ENCODE measurements at places on chromosomes 5 and 9.

DNA sequence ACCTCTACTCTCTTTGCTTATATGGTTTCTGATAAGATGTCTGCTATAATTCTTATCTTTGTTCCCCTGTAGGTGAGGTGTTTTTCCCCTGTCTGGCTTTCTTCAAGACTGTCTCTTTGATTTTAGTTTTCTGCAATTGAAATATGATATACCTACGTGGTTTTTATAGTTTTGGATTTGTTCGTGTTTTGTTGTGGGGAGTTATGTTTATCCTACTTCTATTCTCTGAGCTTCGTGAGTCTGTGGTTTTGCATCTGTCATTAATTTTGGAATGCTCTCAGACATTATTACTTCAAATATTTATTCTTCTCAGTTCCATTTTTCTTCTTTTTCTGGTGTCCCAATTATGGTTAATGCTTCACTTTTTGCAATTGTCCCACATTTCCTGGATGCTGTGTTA lies 521.3 kb downstream of the KCTD16 start:
- no peak for DNase-seq

- DNase-seq: no peak
Measured at GRCh38 chr5:77425998-77426659, 66.0 kb downstream of the WDR41 start.

GRCh38 chr9:104386013-104386412 lies 118.0 kb upstream of the OR13F1 start:
- DNase-seq: no peak

DNA sequence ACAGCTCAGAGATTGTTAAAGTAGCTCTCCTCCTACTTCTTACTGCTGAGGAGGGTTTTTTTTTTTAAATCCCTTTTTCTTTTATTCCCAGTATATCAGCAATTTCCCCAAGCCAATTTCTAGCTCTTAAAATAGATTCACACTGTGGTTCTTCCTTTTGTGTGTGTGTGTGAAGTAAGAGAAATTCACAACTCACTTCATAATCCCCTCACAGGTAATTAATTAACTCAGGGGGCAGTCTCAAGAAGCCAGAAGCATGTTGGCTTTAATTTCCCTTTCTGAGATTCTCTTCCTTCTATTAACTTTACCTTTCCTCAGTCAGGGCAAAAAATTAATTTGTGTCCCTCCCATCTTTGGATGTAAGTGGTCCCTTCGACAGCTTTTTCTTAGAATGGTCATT lies 71.0 kb upstream of the HMHB1 start:
- DNase-seq: no peak

DNA sequence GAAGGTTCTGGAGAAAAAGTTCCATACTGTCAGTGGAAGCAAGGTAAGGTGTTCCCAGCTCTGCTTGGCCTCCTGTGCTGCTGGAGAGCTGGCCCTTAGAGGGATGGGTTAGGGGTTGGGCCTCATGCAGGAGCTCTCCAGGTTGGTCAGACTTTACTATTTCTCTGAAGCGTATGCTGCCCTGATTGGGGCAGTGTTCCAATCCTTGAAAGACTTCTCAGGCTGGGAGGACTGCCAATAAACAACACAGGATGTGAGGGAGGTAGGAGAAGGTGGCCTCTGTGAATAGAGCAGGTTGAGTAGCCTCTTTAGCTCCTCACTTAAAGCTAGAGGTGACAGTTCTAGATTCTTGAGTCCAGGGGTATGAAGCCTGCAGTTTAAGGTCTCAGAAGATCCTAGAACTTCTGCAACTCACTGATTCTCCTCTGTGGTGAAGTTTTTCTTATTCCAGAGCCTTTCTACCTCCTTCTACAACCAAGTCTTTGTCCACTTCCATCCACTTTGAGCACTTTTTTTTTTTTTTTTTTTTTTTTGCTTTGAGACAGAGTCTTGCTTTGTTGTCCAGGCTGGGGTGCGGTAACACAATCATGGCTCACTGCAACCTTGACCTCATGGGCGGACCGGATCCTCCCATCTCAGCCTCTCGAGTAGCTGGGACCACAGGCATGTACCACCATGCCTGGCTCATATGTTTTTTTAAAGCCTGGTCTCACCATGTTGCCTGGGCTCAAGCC lies 3.0 kb downstream of the HNRNPAB start:
- DNase-seq: no peak

GRCh38 chr9:84691634-84692033 lies 22.1 kb downstream of the NTRK2 start:
- no peak for DNase-seq

DNA sequence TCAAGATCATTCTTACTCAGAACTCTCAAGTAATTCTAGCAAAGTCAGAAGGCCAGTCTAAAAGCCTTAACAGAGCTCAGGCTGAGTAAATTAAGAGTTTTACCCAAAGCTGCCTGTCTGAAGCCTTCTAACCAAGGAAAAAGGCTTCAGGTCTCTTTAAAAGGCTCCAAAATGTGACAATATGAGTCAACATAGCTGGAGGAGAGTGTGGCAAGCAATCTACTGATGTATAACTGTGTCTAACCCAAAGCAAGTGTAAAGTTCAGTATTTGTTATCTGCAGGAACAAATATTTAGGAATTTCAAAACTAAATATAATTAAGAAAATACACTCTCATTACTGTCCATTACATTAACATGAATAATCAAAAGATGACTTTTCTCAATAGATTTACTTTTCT lies 11.0 kb downstream of the ZBTB5 start:
- DNase-seq: no peak

DNA sequence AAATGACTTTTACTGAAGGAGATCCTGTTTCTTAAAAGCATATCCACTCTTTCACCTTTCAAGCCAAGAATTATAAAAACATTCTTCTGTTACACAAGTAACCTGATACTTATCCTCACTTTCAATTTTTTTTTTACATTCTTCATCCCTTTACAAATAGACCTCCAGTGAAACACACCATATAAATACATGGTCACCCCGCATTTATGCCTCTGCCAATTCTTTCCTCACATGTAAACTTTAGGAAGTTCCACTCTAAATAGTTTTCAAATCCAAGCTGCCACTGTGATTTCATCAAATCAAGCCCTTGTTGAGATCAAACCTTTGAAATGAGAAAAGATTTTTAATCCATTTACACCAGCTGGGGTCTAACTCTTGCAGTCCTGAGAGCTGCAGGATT lies 40.0 kb downstream of the GAS1 start:
- no peak for DNase-seq

- no peak for DNase-seq
Measured at GRCh38 chr5:172941067-172941516, 18.1 kb upstream of the RPL26L1 start.

GRCh38 chr9:110025551-110026170 lies 182.3 kb downstream of the C9orf152 start:
- no peak for DNase-seq

GRCh38 chr5:79689541-79690466 lies at the start of gene CMYA5:
Gene CMYA5 (plus strand): TSS chr5:79689836. CDS start chr5:79689908, 72 bp downstream.
- DNase-seq: no peak

DNA sequence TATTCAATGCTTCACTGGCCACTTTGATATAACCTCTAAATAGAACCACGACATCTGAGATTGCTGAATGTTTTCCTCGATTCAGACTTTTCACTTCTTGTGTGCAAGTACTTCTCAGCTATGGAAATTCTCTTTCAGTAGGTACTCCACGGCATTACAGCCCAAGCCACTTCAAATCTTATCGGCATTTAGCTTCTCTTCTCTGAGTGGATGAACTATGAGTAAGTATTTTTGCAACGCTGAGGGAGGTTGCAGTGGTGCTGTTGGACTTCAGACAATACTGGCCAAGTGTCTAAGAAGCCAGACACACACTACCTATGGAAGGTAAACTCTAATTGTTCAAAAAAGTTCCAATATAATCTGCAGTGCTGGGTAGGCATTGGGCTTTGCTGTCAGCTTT lies 60.1 kb downstream of the FBN2 start:
- DNase-seq: no peak

DNA sequence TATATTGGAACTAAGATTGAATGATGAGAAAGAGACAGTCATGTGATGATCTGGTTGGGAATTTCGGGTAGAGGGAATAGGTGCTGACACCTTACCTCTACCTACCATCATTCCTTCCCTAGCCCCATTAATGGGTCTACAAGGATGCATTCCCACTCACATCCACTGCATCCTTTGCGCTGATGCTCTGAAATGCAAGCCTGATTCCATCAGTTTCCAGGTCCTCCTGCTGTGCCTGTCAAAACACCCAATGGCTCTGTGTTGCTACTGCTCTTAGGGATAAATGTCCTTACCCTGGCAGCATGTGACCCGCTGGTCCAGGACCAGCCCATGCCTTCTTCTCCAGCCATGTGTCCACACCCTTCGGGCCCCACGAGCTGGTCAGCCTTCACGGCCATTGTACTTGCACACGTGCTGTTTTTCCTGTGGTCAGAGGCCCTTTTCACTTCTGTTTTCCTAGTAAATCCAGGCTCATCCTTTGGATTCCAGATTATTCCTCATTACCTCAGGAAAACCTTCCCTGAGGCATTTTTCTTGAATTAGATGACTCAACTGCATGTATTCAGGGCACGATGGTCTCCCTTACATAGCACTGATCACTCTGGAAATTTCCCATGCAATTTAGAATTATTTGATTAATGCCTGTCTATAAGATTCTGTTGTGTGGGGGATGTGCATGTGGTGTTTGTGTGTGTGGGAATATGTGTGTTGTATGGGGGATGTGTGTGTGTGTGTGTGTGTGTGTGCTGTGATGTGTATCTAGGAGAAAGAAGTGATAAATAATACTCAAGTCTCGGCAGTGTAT lies 185.0 kb downstream of the DIRAS2 start:
- no peak for DNase-seq

- no peak for DNase-seq
Measured at GRCh38 chr5:42628821-42629220, 127.8 kb upstream of the CCDC152 start.

DNA sequence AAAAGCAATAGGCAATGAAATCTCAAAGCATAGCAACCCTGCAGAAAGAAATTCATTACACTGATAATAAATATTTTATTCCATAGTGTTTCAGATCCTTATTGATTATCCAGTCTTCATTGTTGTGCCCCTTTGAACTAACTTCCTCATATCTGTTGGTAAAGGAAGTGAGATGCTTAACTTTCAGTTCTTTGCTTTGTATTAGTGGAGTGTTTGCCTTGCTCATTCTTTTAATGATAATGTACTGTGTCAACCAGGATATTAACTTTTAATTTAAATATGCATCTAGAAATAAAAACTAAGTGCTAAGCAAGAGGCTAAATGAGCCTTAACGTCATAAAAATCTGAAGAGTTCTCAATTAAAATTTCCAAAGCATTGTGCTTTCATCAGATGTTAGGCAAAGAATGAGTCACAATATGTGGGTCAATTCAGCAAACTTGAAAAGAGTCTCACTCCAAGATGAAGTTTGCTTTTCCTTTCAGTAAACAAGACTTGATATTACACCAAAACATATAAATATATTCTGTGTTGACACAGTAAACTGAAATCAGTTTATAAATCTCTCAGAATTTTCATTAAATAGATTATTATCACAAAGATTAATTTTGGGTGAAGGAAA lies 105.9 kb downstream of the GIN1 start:
- DNase-seq: no peak
